ENCODE measurements at places on chromosomes 5 and 9.

DNA sequence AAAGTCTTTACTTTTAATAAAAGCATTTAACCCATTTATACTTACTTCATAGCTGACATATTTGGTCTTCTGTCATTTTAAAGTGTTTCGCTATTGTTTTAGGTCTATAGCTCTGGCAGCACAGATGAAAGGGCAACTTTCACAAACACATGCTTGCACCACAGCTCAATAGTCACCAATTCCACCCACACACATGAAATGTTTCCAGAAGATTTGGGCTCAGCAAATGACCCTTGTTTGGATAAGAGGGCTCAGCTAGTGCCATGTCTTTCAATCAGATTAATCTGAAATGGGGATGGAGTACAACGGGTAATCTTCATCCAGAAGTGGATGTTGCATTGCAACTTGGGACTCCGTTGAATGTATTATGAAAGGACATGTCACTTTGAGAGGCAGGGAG lies 176.0 kb downstream of the FGF18 start:
- no peak for DNase-seq

DNA sequence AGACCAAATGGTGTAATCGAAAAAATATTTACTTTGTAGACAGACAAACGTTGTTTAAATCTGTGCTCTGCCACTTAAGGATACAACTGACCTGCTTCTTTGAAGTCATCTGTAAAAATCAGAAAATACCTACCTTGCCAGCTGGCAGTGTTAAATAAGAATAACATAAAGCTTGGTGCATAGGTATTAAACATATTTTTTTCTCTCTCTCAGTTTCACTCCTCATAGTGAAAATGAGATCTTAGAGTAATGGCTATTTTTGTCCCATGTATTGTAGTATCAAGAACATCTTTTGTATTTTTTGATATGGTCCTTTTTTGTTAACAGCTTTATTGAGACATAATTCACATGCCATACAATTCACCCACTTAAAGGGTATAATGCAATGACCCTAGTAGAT lies 17.9 kb upstream of the RANBP17 start:
- DNase-seq, result no peak

DNA sequence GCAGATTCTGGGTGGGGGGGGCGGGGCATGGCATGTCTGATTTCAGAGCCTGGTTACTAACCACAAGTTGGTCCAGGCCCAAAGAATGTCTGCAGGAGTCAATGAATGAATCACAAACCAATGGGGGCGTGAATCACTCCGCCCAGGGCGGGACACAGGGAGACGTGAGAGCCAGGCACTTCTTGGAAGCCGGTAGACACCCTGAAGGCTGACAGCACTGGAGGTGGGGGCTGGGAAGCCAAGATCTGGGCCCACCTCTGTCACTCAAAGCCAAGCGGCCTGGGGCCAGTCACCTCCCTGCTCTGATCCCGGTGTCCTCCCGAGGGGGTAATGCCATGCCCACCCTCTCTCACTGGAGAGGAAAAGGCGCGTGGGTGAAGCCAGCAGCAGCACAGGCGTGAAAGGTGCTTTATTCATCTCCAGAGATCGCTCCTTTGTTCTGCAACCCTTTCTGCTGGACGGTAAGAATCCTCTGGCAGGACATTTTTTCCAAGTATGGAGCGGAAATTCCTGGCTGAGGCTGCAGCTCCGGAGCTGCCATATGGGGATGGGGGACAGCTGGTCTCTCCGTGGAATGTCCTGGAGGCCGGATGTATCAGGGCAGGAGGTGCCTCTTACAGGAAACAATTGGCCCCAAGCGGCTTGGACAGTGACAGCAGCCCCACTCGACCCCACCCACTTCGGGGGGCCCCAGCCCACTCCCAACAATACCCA lies 85.0 kb downstream of the STK10 start:
- peak; percentile 96 for DNase-seq

- DNase-seq, result no peak
Measured at GRCh38 chr5:4817767-4818166, 322.4 kb upstream of the ADAMTS16 start.

DNA sequence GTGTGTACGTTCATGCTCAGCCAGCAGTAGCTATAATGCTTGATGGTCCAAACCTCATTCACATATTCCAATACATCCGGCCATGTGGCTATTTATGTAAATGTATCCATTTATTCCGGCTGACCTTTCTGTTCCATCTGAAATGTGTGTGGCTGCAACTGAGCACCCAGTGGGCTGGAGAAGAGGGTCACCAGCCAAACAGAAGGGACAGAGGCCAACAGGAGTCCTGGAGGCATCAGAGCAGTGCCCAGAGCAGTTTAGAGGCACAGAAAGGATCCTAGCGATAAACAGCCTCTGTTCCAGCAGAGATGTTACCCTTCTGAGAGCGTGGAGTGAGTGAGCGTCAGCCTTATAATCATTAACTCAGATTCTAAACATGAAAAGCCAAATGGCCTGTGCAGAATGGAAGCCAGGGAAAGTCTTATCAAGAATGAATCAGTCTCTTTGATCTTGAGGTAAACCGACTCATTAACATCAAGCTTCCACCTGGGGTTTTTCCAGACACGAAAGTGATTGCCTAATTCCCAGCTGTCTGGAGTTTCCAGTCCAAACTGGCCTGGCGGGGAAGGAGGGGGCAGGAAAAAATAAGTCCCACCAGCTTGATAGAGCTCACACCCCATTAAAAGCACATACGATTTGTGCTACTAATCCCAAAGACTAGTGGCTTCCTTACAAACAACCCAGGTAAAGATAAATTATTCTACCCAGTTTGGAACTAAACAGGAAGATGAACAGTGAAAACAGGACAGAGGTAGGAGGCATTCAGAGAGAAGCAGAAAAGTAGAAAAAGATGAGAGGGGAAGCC lies 55.7 kb downstream of the SUSD1 start:
- peak; percentile 65 for DNase-seq

DNA sequence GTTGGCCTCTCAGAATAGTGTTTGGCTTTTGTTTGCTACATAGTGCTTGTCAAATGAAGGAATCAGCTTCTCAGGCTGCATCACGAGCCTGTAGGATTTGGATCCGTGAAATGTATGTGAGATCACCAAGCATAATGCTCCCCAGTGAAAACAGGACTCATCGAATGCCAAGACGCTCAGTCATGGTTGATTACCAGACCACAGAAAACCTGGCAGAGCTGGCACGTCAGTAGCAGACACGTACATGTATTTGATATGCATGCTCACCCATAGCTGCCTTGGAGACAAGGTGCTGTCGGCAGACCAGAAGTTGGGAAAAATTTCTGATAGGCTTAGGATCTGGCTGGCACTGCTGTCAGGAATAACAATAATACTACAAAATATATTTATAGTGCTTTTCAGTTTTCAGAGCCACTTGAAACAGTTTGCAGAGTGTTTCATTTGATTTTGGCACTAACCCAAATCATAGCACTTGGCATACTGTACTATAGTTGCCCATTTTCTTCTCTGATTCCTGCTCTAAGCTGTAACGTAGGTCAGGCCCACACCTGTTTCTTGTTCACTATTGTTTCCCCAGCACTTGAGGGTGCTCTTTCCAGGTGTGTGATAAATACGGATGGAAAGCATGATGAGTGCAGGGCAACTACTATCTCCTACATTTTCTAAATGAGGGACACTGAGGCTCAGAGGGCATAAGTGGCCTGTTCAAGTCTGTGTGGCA lies 226.1 kb downstream of the NR3C1 start:
- peak; percentile 96 for DNase-seq

GRCh38 chr9:87256973-87257372 lies 240.7 kb upstream of the DAPK1 start:
- peak; percentile 50 for DNase-seq

GRCh38 chr9:94916956-94917355 lies 190.5 kb downstream of the AOPEP start:
- no peak for DNase-seq

GRCh38 chr5:38556088-38556598 lies 303 bp downstream of the LIFR start:
- DNase-seq, result no peak

GRCh38 chr5:10503321-10503720 lies 60.5 kb upstream of the ANKRD33B start:
- no peak for DNase-seq

GRCh38 chr9:30382271-30382670 lies 2002.2 kb upstream of the ACO1 start:
- DNase-seq, result no peak

DNA sequence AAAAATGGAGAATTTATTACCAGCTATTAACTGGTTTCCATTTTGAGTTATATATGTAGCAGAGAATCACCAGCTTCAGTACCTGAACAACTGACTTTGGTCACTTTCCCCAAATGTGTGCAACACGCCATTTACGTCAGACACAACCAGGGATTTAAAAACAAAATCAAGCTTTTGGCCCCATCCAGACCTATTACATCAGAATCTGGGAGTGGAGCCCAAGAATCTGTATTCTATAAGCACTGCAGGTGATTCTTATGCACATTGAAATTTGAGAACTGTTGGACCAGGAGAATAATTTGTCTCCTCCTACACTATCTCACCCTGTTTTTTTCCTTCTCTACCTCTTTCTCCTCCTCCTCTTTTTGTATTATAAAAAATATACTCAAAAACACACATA lies 295.9 kb downstream of the PRELID2 start:
- no peak for DNase-seq

DNA sequence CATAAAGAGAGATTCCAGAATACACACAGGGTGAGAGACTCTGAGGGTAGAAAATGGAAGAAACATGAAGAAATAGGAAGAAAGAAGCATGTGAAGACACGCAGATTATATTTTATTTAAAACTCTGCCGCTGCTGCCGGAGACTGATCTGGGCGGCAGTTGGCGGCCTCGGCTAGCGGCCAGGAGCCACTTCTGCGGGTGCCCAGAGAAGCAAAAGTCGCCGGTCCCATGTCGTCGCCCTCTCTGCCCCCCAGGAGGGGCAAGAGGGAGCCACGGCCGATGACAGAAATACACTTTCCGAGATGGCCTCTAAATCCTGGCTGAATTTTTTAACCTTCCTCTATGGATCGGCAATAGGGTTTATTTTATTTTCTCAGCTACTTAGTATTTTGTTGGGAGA lies 40.9 kb downstream of the ANKRD55 start:
- no peak for DNase-seq

DNA sequence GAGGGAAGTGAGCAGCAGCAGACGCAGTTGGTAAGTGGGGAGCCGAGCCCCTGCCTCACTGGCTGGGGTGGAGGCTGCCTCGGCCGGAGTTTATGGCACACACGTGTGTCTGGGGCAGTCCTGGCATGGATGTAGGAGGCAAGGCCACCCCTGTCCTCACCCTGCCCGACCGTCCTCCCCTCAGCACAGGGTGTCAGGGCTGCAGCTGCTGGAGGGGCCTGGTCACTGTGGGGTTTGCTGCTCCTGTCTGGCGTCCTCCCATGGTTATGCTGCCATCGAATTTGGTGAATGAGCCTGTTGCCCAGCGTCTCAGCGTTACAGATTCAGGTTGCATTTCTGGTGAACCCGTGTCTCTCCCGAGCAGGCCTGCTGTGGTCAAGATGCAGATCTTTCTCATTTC lies 32.4 kb downstream of the CEP72 start:
- no peak for DNase-seq

- no peak for DNase-seq
Measured at GRCh38 chr5:122295138-122295537, 16.9 kb upstream of the SNCAIP start.

- no peak for DNase-seq
Measured at GRCh38 chr9:115756736-115757135, 396.9 kb upstream of the PAPPA start.

DNA sequence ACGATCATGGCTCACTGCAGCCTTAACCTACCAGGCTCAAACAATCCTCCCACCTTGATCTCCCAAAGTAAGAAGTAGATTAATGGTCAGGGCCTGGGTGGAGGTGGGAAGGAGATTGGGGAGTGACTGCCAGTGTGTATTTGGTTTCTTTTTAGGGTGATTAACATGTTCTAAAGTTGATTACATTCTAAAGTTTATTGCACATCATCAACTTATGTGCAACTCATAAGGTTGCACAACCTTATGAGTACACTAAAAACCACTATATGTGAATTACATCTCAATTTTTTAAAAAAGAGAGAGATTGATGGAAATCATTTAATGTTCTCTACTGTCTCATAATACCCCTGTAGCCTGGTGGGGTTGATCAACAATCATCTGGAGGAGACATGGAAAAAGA lies 218.1 kb downstream of the AOPEP start:
- no peak for DNase-seq

DNA sequence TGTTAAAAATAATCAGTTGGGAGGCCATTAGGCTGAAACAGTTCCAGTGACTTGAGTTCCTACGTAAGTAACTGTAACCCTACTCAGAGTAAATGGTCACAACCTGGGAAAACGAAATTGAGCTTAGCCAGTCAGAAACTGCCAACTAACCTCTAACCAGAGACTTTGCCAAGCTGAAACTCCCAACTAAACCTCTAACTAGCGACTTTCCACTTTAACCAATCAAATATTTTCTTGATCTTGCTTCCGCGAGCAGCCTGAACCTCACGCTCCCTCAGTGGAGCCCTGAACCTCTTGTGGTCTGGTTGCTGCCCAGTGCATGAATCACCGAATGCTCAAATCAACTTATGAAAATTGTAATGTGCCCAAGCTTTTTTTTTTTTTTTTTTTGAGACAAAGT lies 156.2 kb downstream of the MED10 start:
- no peak for DNase-seq

- DNase-seq, result no peak
Measured at GRCh38 chr9:70060883-70061507, 17.3 kb downstream of the MAMDC2 start.

- DNase-seq, result peak; percentile 60
Measured at GRCh38 chr9:125407974-125408900, 146.6 kb downstream of the GAPVD1 start.

DNA sequence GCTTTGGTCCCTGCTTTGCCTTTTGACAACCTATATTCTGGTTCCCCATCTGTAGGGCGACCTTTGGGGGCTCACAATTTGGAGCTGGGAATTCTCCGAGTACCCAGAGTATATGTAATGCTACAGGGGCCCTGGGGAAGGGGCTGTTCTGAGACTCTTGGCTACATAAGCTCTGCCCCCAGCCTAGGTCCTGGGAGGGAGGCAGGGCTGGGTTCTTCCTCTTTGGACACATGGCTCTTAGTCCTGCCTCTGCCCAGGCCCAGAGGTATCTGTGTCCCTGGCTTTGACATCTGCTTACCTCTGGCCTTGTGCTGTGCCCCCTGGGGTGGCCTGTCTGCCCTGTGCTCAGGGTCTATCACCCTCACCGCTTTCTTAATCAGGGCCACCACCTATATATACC lies 181.6 kb downstream of the CACNA1B start:
- no peak for DNase-seq

DNA sequence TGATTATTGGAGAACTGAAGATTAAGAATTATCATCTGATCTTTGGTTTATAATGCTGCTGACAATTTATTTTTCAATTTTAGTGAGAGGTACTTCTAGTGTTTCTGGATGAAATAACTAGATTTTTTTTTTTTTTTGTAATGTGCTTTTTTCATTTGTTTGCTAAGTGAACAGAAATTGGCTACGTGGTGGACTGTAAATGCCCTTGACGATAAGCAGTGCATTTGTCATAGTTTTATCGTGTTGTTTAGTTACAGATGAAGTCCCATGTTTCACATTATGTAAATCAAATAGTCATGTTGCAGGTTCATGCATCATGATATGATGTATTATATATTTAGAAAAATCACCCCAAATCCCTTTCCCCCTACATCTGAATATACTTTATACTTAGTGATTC lies 81.0 kb downstream of the ADAMTS19 start:
- DNase-seq, result no peak

- no peak for DNase-seq
Measured at GRCh38 chr9:136705564-136705963, 6.8 kb upstream of the DIPK1B start.

- no peak for DNase-seq
Measured at GRCh38 chr5:6568889-6569288, 64.0 kb downstream of the NSUN2 start.

GRCh38 chr9:78356634-78357033 lies 59.7 kb downstream of the PSAT1 start:
- no peak for DNase-seq

GRCh38 chr5:152094716-152095115 lies 170.1 kb upstream of the GLRA1 start:
- DNase-seq, result no peak

All from astrocyte of the spinal cord (primary cell).